ENCODE measurements at places on chromosomes 4 and X.

DNA sequence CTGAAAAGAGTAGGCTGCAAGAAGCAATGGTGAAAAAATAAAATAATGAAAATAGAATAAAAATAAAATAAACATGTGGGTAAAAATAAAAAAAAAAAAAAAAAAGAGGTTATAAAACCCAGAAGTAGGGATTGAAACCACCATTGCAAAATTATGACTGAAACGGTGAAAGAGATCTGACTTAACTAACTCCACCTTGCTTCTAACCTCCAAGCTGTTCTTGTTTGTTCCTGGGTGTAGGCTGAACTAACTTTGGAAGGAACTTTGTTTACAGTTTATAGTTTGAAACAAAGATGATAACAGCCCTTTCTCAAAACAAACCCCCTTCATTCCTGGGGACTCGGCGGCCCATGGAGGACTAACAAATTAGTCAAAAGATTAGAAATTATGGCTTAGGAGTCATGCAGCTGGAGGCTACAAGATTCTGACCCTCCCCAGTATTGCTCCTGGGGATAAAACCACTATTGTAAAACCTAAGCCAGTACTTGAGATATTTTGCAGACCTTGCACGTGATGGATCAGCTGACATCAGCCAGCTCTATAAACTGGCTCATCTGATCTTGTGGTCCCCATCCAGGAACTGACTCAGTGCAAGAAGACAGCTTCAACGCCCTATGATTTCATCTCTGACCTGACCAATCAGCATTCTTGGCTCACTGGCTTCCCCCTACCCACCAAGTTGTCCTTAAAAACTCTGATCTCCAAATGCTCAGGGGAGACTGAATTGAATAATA is 30.4 kb downstream of the DDX60L start:
- DNase-seq = no peak

- DNase-seq = no peak
Observed at GRCh38 chr4:82450966-82451755, 20.8 kb downstream of the ENOPH1 start.

DNA sequence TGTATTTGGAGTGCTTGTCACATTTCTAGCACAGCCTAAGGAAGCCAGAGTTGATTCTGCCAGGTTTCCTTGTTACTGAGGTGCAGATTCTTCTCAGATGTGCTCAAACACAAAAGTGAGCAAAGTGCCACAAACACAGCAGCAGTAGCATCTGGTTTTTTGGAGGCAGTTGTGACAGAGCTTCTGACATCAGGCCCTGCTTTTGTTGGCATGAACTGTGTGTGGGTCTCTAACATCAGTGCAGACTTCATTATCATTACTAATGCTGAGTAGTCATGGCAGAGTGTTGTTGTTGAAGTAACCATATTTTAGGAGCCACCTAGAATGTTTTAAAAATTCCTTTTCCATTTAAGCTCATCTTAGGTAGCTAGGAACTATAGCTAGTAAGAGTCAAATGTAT is 656.6 kb downstream of the ANKRD50 start:
- DNase-seq = no peak

DNA sequence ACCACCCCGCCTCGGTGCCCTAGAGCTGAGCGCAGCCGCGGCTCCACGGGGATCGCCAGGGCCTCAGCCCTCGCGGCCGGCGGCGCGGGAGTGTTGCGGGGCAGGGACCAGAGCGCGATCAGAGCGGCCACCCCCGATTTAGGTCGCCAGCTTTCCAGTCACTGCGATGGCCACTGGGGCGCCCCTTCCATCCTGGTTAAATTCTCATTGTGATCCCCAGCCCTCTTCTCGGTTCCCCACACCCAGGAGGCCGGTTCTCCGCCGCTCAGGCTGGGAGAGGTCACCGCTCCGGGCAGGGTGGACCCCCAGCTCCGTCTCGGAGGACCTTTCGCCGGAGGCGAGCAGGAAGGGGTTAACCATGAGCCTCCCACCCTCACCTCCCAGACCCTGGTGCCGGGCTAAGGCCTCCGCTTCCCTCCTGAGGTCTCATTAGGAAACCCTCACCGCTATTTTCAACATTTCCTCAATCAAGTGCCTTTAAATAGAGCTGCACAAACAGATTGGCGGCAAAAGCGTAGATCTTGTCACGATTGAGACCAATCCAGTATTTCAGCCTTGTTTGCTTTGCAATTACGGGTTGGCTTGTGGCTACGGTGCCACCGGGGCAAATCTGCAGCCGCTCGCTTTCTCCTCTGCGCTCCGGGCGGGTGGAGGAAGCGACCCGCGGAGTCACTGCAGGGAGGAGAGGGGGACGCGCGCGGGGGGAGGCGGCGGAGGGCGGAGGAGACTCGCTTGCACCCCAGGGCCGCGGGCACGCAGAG is 8.3 kb upstream of the HAND2 start:
- DNase-seq = no peak

DNA sequence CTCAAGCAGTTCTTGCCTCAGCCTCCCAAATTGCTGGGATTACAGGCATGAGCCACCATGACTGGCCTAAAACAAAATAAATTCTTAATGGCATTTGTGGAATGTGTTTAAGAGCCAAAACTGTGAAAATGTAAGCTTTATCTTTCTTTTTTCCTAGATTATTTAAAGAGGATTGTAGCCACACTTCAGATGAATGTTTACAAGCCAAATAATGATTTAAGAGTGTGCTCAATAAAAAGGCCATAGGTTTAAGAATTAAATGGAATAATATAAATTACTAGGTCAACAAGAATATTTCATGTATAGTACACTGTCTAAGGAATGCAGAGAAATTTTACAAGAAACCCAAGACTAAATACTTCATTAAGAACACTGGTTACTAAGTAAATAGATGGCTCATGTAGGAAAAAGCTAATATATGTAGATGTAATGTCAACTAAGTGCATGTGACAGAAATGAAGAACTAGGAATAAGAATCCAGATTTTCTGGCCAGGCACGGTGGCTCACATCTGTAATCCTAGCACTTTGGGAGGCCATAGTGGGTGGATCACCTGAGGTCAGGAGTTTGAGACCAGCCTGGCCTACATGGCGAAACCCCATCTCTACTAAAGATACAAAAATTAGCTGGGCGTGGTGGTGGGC is 21.3 kb upstream of the UGDH start:
- no peak for DNase-seq

- no peak for DNase-seq
Observed at GRCh38 chr4:8898419-8898818, 26.8 kb upstream of the HMX1 start.

DNA sequence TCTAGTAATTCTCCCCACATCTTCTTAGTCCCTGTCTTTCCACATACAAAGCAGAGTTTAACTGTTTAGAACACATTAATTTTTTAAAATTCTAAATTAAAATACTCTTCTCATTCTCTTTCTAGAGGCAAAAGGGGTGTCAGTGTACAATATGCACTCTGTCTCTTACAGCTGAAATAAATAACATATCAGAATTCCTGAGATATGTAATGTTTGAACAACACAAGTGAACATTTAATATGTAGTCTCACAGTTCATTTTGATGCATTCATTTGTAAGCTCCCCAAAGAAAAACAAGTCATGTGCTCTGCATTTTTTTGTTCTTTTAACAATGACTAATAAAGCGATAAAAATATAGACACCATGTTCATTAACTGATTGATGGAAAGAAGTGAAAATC is 19.7 kb upstream of the SULT1B1 start:
- DNase-seq = no peak

DNA sequence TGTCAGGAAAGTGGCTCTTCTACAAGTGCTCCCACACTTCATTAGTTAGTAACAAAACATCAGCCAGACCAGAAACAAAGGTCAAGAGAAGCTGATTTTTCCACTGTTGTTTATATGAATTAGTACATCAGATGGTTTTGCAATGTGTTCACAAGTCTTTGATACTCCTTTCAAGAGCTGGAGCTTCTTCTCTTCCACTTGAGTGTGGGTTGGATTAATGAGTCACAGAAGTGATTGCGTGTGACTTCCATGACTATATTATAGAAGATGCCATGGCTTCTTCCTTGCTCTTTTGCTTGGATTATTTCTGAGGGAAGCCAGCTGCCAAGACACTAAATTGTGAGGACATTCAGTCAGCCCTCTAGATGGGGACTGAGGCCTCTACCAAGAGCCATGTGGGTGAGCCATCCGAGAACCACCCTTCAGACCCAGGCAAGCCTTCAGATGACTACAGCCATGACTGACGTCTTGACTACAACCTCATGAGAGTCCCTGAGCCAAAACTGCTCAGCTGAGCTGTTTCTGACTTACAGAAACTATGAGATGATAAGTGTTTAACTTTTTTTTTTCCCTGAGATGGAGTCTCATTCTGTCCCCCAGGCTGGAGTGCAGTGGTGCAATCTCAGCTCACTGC is 18.1 kb downstream of the SOWAHB start:
- no peak for DNase-seq

DNA sequence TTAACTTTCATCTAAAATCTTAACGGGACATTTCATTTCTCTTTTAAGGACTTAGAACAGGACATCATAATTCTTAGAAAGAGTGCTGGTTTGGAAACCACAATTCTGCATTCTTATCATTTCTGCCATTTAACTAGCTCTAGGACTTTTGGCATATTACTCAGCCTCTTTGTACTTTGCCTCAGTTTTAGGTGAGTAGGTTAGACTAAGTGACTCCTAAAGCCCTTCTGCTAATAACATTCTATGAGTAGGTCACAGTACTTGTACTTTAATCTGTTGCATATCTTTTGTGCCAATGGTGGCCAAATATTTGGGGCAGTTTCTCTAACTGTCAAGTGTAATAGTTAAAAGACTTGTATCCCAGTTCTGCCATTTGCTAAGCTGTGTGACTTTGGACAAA is 115.4 kb upstream of the NUDT6 start:
- no peak for DNase-seq

DNA sequence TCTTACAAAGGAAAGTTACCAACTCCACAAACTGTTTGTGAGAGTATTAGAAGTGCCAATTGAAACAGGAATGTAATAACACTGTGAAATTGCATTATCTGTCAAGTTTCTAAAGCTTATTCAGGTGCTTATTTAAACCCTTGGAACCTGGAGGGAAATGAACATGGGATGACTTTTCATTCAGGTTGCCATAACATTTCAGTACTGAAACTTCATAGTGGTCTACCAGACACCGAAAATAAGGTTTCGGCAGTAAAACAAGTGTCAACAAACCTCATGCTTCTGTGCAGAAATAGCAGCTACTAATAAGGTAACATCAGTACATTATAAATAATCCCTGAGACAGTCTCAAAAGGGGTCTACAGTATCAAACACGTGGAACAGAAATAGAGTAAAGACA is 890.7 kb upstream of the INTU start:
- no peak for DNase-seq

DNA sequence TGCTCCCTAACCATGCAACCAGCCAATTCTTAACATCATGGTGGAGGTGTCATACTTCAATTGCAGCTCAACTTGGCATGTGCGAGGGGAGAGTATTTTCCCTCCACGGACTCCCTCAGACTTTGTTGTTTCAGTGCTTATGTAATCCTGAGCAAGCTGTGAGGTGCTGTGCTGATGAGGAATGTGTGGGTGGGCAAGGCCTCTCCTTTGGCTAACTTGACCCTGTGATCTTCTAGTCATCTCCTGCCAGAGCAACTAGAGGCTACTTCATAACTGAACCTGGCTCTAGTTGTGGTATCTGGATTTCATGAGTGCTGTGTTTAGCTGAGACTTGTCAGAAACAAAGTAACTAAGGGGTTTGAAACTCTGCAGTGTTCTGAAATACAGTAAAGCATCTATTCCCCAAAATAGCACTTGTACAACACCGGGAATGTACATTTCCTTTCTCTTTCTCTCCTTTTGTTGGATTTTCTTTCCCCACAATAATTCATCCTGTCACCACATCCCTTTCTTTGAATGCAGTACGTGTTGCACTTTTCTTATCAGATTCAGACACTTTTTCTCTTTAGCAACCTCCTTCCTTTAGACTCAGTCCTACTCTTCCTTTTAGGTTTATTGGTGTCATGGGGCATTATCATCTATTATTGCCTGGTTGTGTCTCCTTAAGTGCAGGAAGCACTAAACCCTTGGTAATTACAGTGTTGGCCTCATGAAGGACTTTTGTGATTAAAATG is 415.2 kb upstream of the NR3C2 start:
- no peak for DNase-seq

Measured in activated naive CD8-positive, alpha-beta T cell treated with anti-CD3 and anti-CD28 coated beads, Interleukin-2, amount 50 U/mL, for 16 hours (primary cell).